ENCODE measurements at places on chromosomes 6 and 20. TPM values are rescaled to one million over a fixed set of nuclear protein-coding genes. Genes with fewer than 3 reads are reported as not detected.

The RAB44 gene
- polyA plus RNA-seq = 0.04 TPM

The TRIM31 gene
- polyA plus RNA-seq = not detected

The BPIFA1 gene
- not detected for polyA plus RNA-seq

The FAM120B gene
- 38.0 TPM for polyA plus RNA-seq

DNA sequence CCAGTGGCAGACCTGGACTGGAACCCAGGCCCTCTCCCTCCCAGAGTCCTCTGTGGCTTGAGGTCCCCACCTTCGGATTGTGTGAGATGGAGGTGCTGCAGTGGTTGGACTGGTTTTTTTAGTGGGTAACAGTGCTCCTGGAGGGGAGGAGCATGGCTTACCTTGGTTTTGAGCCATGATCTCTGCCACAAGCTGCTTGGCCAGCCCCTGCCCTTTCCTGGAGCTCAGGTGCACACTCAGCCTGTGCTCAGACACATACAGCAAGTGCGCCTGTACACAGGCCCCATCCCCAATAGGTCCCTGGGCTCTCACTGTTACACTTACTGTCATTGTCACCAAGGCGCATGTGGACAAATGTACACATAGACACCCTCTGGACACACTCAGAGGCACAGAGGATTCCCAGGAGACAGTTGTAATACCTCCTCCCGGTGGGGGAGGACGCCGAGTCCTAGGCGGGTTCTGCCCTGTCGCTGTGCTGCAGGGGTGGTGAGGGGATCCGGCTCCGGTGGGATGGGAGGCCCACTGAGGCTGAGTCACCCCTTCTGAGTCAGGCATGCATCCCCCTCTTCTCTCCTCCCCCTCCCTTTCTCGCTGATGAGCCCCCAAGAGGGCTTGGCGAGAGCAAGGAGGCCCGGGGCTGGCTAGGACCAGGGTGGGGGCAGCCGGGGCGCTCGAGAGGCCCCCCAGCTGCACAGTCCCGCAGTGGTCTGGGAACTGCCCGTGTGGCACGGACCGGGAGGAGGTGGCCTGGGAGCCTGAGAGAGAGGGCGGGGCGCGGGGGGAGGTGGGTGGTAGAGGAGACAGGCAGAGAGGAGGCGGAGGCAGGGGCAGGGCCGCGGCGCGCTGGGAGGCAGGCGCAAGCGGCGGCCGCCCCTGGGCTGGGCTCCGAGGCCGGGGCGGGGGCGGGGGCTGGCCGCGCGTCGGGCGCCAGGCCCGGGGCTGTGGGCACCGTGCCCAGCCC is 522 bp upstream of the EPB41L1 start:
- DNase-seq = no peak

- no peak for DNase-seq
These were observed 34.0 kb upstream of the YWHAB start for GRCh38 chr20:44851545-44851944.

DNA sequence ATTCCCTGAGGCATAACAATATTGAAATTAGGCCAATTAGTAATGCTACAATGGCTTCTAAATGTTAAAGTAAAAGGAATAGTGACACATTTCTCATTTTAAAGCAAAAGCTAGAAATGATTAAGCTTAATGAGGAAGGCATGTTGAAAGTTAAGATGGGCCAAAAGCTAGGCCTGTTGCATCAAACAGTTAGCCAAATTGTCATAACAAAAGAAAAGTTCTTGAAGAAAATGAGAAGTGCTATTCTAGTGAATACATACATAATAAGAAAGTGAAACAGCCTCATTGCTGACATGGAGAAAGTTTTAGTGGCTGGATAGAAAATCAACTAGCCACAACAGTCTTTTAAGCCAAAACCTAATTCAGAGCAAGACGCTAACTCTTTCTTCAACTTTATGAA is 12.9 kb downstream of the OR2A4 start:
- DNase-seq = no peak

DNA sequence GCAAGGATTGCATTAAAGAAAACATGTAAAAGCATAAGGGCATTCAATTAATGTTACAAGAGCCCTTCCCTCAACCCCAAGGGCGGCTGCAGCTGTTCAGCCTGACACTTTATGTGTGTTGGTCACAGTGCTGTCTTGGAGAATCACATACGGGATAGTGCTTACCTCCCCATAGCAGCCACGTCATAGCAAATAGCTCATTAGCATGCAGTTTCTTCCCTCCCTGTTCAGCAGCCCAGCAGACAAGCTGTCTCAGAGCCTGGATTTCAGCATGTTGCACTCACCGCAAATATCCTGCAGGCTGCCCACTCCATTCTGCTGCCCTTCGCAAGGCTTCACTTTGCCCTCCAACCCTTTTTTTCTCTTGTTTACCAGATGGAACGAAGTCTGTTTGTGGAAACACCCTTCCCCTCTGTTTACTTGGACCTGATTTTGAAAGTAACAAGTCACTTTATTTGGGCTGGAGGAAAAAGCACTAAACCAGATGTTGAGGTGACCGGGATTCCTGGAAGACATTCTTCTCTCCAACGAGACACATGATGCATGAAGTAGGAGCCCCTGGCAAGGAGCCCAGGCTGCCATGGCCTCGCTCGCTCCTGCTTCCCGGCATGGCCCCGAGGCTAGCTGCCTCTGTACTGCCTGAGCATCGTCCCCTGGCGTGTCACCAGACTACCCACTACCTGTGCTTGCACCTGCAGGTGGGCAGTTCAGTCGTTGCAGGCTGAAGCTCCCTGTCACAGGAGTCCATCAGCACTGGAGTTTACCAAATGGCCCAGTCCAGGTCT is 151.6 kb upstream of the GMDS start:
- no peak for DNase-seq

- DNase-seq = no peak
These were observed 22.3 kb upstream of the KCNK16 start for GRCh38 chr6:39344821-39345280.

- no peak for DNase-seq
These were observed 189.5 kb downstream of the IBTK start for GRCh38 chr6:82057846-82058554.

GRCh38 chr6:155004576-155005372 is 9.7 kb downstream of the TIAM2 start:
- no peak for DNase-seq

All from left renal pelvis (tissue), 4 donors.